SJCRH30 (cell line): ENCODE measurements at places on chromosomes 13 and 19. TPM values are rescaled to one million over a fixed set of nuclear protein-coding genes. Genes with fewer than 3 reads are reported as not detected.

MBD3L3 gene
- total RNA-seq: not detected in 2 replicates

CEACAM1 gene
- total RNA-seq: not detected in 2 replicates

GDF15 gene
- 17.5 and 27.1 TPM in 2 replicates for total RNA-seq

ZNF575 gene
- not detected in 2 replicates for total RNA-seq

CBARP gene
- total RNA-seq: 1.2 and 1.9 TPM in 2 replicates

ZNF581 gene
- 17.9 and 18.7 TPM in 2 replicates for total RNA-seq

SOX21 gene
- total RNA-seq: not detected in 2 replicates

CYP2F1 gene
- total RNA-seq: not detected in 2 replicates

ANGPTL4 gene
- 0.10 and 0.59 TPM in 2 replicates for total RNA-seq

PGLYRP2 gene
- not detected in 2 replicates for total RNA-seq

TEX101 gene
- total RNA-seq: not detected in 2 replicates

LRRC8E gene
- total RNA-seq: 0.04 and 0.15 TPM in 2 replicates

CHAF1A gene
- total RNA-seq: 44.2 and 54.6 TPM in 2 replicates

TMEM86B gene
- total RNA-seq: 2.3 and 2.5 TPM in 2 replicates

S1PR5 gene
- 2.4 and 2.6 TPM in 2 replicates for total RNA-seq

RANBP3 gene
- 74.8 and 76.5 TPM in 2 replicates for total RNA-seq
